ENCODE measurements at places on chromosomes 1 and 21.
A peak's percentile ranks its signal among the peaks of the same experiment; 100 is the strongest.

GRCh38 chr1:38208716-38209632 lies 162.4 kb upstream of the POU3F1 start:
- DNase-seq, result no peak

DNA sequence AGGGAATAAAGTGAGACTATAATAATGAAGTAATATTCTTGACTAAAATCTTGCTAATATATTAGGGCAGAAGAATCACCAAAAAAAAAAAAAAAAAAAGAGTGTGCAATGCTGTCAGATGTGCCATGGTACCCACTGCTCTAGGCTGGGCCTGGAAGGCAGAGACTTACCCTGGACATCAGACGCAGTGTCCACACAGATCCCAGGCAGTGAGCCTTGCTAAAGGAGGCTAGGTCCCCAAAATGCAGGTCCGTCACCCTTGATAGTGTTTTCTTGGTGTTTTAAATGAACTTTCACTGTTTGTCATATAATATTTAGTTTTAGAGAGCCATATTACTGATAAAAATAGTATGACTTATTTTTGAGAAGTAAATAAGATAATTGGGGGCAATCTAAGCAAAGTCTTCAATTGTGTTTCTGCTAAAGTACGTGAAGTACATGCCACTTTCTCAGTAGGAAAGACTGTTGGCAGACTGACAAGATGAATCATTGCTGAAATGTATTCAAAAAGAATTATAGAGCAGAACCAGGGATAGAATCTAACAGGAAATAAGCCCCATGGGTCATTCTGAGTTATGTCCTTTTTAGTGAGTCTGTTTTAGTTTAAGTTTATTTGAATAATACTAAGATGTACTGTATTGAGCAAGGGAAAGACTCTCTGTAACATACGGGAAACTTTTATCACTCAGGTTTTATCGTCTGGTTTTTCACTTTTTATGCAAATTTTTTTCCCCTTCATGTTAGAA lies 74.6 kb upstream of the PDC start:
- DNase-seq, result peak; percentile 36

DNA sequence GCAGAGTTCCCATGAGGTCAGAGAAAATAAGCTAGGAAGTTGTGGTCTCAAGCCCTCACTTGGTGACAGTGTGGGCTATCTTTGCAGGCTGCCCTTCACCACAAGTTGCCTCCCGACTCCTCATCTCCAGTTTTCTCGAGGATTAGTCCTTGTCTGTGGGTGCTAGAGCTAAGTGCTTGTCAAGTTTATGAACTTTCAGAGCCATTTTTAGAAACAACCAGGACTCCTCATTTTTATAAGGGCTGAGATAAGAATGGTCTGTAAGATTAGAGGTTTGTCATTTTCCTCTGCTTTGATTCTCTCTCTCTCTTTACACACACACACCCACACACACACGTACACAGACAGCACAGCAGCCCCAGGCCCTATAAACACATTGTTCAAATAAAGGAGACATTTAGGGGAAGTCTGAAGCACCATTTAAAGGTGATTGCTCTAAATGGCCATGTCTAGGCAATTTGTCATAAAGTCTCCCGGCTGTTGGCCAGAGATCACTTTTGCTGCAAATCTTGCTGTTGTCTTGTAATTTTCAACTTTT lies 127.2 kb downstream of the LACTBL1 start:
- no peak for DNase-seq

DNA sequence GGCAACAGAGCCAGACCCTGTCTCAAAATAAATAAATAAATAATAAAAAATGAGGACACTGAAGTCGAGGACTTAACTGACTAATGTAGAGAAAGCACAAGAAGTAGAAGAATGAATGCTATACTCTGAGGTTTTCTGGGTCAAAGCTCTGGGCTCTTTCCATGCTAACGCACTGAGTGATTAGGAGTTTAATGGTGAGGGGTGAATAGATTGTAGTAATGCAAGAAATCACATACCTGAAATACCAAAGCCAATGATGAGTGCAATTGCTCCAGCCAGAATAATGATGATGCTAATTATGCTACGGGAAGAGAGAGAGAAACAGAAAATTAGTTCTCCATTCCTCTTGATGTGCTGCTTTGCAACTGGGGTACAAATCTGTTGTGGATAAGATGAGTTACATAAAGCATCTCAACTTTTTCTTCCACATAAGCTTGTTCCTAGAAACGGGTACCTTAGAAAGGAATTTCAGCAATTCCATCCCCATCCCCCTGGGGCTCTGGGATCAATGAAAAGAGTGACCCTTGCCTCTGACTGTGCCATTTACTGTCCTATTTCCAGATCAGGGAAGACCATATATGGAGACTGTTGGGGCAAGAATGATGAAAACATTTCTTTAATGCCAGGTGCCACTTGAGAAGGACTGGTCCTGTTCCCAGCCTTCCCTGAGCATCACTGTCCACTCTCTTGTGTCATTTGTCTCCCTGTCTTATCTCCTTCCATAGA lies 40.7 kb downstream of the VTCN1 start:
- DNase-seq, result no peak

DNA sequence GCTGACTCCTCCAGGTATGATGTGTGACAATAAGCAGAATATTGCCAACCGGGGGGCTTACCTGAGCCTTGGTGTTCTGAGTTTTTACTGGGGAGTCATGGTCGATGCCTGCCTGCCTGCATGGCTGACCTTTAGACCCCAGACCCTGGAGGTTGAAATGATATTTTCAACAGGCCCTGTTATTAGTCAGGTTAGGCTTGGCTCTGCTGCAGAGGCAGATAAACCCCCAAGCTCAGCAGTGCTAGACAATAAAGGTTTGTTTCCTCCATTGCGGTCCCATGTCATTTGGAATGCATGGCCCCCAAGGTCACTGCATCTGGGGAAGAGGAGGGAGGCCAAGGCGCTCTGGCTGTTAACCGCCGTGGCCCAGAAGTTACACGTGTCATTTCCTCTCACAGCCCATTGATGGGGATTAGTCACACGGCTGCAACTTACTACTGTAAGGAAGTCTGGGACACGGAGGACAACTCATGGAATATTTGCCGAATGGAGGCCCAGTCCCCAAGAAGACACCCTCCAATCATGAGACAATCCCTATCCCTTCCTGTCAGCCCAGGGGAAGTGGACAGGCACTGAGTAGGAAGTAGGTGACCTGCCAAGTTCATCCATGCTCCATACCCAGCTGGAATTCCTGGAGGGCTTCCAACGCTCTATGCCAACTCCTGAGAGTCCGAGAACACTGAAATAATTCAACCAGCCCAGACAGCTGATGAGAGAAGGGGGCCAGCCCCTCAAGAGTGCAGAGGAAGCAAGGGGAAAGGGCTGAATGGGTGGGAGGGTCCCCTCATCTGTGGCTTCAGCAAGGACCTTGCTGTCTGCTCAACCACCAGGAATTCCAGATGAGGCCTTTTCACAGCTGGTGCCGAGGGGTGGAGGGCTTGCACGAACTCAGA lies 97.3 kb downstream of the TAS1R2 start:
- no peak for DNase-seq

- DNase-seq, result peak; percentile 69
These were observed 214.5 kb downstream of the VAV3 start for GRCh38 chr1:107750364-107750959.

DNA sequence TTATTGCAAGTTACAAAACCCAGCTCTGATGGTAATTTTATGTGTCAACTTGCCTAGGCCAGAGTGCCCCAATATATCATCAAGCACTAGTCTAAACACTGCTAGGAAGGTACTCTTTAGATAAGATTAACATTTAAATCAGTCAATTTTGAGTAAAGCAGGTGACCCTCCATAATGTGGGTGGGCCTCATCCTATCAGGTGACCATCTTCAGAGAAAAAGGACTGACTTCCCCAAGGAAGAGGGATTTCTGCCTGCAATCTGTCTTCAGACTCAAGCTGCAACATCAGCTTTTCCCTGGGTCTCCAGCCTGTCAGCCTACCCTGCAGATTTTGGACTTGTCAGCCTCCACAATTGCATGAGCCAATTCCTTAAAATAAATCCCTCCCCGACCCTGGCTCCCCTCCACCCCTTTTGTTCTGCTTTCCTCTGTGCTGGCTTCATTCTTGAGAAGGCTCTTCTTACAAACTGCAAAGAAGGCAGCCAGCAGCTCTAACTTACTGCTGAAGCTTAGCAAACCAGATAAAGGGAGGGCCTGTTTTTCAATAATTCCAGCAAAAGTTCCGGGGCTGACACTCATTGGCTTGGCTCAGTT lies 56.4 kb upstream of the RUNX3 start:
- DNase-seq, result no peak

- peak; percentile 31 for DNase-seq
These were observed 23.0 kb downstream of the ACTA1 start for GRCh38 chr1:229410692-229411433.

DNA sequence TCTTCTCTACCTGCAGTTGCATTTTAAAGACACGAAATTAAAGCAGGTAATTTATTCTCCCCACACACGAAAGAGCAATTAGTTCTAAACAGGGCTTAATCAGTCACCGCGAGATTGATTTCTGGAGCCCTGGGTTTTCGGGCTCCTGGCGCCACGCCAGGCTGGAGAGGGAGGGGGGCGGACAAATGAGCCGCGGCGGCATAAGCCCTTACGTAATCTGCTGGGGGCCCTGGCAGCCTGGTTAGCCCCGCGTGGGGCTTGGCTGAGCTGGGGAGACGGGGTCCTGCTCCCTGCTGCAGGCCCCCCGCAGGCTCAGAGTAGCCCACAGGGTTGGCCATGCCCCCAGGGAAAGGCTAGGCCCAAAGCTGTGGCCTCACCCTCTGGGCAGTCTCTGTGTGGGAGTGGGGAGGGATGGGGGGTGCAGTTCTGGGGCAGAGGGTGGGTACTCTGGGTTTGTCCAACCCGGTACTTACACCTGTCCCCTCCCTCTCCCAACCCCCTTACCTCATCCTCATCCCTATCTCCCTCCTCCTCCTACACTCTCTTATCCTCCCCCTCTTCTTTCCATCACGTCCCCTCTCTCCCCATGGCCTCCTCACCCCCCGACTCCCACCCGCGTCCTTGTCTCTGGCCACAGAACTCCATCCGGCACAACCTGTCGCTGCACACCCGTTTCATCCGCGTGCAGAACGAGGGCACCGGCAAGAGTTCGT lies 19.9 kb downstream of the FOXO6 start:
- DNase-seq, result no peak

GRCh38 chr1:61174060-61174795 lies 91.9 kb downstream of the NFIA start:
- no peak for DNase-seq

DNA sequence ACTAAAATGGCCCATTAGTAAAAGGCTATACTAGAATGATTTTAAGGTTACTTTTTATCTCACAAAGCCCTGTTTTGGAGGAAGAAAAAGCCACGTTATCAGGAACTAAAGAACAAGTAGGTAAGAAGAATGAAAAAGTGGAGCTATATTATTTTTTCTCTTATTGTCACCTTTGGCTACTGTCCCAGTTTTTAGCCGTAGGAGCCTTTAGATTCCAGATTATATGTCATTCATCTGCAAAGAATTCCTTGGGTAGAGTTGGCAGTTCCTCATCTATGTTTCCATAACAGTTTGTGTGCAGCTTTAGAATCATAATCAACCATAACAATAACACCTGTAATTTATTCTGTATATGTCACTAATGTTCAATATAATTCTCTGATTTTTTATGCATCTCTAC lies 83.8 kb downstream of the TPR start:
- DNase-seq, result no peak
